ENCODE measurements at places on chromosomes 3 and 15.

- no peak for DNase-seq
These were observed 220.5 kb downstream of the TJP1 start for GRCh38 chr15:29601811-29602210.

GRCh38 chr3:95197661-95198060 is 1134.8 kb downstream of the NSUN3 start:
- no peak for DNase-seq

- DNase-seq: no peak
These were observed 87.6 kb upstream of the TLE3 start for GRCh38 chr15:70185251-70185711.

- DNase-seq: no peak
These were observed 422.7 kb upstream of the TPRG1 start for GRCh38 chr3:188749010-188749617.

DNA sequence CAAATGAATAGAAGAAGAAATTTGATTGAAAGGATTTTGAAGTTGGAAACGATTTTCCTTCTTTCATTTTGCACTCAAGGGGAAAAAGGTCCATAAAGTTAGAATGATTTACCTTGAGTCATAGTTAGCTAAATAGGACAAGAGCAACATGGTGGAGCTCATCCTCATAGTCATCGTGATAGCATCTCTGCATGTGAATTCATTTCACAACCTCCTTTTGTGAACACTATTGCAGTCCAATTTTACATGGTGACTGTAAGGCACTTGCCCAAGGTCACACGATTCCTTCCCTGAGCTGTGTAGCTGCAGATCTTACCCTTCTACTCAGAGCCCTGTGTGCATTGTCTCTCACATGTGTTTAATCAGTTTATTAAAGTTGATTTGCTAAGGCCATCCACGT is 359.8 kb upstream of the C2CD4B start:
- DNase-seq: no peak

GRCh38 chr3:82080261-82080660 is 318.8 kb upstream of the GBE1 start:
- DNase-seq: no peak

GRCh38 chr3:7760718-7761117 is 740.9 kb upstream of the LMCD1 start:
- DNase-seq: no peak

GRCh38 chr3:160980740-160981139 is 124.4 kb downstream of the B3GALNT1 start:
- DNase-seq: no peak

- no peak for DNase-seq
These were observed 144.1 kb downstream of the BBX start for GRCh38 chr3:107666853-107667252.

GRCh38 chr3:193869221-193870201 is 266.4 kb upstream of the HES1 start:
- DNase-seq: no peak

DNA sequence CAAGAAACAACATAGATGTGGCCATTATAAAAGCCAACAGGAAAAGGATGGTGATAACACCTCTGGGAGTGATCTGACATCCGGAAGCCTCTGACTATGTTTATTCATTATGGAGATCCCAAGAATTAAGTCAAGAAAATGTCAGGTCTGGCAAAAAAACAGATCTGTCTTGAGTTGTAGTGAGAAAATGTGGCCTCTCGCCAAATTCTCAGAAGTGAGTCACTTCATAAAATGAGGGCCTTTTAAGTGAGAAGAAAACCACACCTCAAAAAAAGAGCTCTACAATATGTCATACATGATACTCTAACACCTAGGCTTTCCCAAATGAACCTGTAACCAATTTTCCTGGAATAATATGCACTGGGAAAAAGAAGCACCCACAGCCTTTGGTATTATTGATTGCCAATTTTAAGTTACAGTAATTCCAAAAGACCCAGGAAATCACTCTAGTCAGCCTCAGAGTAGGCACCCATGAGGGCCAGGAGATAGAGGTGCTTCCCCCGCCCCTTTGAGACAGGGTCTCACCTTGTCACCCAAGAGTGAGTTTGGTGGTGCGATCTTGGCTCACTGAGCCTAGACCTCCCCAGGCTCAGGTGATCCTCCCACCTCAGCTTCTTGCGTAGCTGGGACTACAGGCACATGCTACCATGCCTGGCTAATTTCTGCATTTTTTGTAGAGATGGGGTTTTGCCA is 38.0 kb downstream of the CCR3 start:
- DNase-seq: no peak

DNA sequence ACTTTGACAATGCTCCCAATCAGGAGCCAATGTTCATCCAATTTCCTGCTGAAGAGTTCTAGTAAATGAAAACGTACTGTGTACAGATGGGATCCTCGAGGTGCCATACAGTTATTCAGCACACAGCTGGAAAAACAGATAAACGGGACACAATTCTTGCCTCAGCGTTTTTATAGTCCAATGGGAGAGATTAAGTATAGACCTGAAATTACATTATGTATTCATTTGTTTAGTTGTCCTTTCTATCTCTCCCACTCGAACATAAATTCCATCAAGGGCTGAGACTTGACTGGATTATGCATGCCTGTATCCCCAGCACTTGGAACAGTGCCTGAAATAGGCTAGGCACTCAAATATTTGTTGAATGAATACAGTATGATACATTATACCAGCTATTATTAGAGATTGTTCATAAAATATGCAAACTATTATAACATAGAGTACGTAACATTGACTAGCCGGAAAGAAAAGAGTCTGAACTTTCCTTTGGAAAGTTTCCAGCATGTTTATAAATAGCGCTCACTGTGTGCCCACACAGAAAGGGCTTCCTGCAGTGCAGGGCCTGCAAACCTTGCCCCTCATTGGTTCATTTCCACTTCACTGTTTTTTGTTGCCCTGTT is 27.4 kb upstream of the SNTN start:
- DNase-seq: no peak

All from NCI-H1436 (cell line).